ENCODE measurements at places on chromosomes 4 and X. TPM values are rescaled to one million over a fixed set of nuclear protein-coding genes. Genes with fewer than 3 reads are reported as not detected.

The AWAT2 gene
- total RNA-seq, result not detected

The DCHS2 gene
- not detected for total RNA-seq

DNA sequence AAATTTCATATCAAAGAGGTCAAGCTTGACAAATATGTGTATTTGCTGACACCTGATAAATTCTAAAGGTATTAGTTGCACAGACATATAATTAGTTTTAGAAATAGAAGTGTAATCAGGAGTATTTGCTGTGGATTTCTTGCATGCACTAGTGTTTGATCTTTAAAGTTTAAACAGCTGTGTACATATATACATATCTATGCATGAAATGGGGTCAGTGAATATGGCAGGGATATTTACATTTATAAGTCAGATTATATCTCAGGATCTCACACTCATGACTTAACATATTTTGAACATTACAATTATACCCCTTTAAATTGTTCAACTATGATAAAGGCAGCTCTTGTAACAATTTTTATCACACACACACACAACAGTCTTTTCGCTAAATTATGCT is 547.4 kb upstream of the ACTRT1 start:
- DNase-seq, result no peak

GRCh38 chr4:7739077-7739917 is 200.4 kb downstream of the AFAP1 start:
- no peak for DNase-seq

DNA sequence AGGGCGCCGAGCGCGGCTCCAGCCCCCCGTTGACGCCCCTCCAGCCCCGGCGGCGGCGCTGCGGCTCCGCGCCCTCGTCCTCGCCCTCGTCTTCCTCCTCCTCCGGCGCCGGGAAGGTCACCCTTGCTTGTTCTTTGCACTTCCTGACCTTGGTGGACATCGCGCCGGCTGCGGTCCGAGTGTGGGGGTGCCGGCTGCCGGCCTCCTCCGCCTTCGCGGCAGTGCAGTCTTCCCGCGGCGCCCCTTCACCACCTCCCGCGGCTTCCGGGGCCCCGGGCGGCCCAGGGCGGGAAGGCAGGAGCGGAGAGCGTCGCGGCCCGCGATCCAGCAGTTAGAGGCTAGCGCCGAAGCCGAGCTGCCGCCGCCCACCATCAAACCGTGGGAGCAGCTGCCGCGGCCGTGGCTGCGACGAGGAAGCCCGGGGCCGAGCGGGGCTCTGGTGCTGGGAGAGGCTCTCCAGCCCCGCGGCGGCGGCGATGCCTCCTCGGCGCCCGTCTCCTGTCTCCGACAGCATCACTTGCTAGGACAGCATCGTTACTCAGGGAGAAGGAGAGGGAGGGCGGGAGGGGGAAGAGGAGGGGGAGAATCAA is at the start of gene TRPC3:
Gene TRPC3 (minus strand): TSS at position 540 of the 590 bp plus-strand sequence. CDS start 380 bp downstream, at position 160.
- DNase-seq, result no peak

GRCh38 chr4:88771883-88772450 is 74.3 kb upstream of the NAP1L5 start:
- no peak for DNase-seq

DNA sequence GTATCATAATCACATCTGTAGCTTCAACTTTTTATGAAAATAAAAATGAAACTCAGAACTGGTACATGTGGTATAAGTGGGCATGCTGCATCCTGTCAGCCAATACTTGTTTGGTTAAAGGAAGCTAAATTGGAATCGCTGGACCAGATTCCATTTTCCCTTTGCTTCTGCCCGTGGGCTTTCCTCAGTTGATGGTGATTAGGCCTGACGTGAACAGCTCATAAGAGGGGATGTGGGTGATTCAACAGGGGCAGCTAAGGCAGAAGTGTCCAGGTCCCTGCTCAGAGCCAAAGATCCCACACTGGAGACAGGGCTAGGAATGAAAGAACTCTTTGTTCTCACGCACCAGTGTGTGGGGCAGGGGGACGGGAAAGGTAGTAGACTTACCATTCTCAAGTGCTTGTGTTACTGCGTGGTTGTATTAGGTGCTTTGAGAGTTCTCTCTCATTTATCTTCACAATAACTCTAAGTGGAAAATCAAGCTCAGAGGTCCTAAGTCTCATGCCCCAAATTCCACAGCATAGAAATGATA is 63.2 kb upstream of the GUCY1A1 start:
- DNase-seq, result no peak

GRCh38 chrX:25427873-25428555 is 412.2 kb upstream of the ARX start:
- no peak for DNase-seq

Measured in foreskin keratinocyte (primary cell).